ENCODE measurements at places on chromosomes 2 and 18.
A peak's percentile ranks its signal among the peaks of the same experiment; 100 is the strongest.

DNA sequence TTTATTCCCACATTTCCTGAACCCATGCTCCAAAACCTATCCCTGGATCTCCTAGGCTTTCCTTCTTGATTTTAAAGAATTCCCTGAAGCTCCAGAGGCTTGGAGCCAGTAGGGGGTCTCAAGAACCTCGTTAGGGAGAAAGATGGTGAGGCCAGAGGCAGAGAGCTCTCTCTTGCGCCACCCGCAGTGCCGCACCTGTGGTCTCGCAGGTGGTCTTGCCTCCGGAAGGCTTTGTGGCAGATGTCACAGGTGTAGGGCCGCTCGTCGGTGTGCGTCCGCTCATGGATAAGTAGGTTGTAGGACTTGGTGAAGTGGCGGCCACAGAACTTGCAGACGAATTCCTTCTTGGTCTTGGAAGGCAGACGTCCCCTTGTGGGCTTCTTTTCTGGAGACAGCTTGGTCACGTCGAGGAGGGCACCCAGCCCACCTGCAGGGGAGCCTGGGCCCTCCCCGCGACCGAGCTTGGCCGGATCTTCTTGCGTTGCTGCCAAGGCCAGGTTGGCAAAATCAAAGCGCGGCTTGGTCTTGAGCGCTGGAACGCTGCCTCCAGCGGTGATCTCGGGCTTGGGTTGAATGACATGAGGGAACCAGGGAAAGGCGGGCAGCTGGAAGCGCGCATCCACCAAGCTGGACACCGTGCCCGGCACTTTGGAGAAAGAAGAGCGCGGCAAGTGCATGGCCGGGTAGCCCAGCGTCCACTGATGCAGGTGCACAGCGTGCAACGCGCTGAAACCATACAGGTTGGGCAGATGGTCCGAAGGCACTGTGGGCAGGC lies 5.3 kb downstream of the OSR1 start:
- no peak for DNase-seq

GRCh38 chr18:23136326-23137096 lies 1.2 kb downstream of the CABLES1 start:
- peak; percentile 48 for DNase-seq

- no peak for DNase-seq
These were observed 208.0 kb downstream of the PTGR3 start for GRCh38 chr18:75000920-75001319.

- no peak for DNase-seq
These were observed 29.6 kb downstream of the SLC25A12 start for GRCh38 chr2:171864357-171864985.

- no peak for DNase-seq
These were observed 25.1 kb upstream of the CAB39 start for GRCh38 chr2:230687498-230687897.

GRCh38 chr2:27954221-27954673 lies 63.7 kb downstream of the BABAM2 start:
- no peak for DNase-seq

- no peak for DNase-seq
These were observed 10.0 kb upstream of the TTR start for GRCh38 chr18:31581498-31582197.

DNA sequence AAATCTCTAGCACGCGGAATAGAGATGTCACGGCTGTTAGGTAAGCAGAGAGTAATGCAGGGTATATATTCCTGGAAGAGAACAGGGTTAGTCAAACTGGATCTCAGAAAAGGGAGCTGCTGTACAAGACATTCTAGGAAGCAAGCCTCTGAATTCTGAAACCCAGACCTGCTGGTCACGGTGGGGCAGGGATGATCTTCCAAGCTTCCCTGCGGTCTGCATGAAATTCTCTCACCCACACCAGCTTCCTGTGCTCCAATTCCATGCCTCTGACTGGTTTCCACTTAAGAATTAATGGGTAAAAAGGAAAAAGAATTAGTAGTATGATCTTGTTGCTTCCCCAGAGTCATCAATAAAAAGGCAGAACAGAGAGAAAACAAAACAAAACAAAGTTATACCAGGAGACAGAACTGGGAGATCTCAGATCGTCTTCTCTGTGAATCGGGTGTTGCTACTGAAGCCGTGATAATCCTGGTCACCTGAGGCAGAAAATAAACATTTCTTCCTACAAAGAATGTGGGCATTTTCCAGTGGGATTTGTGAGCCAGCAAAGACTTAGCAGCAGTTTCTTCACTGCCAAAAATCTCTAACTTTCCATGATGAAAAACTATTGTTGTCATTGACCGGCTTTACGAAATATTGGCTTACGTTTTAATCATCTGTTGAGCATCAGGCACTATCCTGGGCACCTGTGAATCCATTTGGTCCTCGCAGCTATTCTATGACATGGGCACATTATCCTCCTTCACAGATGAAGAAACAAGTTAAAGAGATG lies 5.3 kb upstream of the CYP27C1 start:
- no peak for DNase-seq

GRCh38 chr2:200943527-200944105 lies 19.8 kb downstream of the ORC2 start:
- DNase-seq, result no peak

DNA sequence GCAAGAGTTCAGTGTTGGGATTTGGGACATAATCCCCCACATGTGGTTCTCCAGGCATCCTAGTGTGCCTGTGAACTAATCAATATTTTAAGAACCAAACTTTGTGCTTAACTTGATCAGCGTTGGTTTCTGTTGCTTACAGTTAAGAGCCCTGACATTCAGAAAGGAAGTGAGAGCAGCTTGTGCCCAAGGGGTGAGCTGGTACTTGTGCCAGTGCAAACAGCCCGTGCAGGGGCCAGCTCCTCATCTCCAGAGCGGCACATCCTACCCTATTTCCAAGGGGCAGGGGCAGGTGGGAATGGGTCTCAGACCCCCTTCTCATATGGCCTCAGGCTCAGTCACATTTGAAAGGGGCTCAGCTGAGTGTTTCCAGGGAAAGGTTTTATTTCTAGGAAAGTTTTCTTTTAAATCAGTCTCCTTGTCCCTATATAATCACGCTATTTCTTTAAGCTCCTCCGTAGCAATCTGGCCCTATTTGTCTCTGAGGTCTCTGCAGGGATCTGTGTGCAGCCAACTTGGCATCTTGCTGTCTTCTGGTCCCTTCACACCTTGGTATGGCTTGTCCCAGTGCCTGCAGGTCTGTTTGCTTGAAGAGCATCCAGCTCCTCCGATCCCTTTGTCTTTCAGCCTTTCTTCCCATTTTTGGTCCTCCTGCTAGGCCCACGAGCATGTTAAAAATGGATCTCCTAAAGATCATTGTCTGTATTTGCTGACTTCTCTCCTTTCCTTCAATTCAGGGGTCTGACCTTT lies 358.9 kb downstream of the HRH4 start:
- no peak for DNase-seq

DNA sequence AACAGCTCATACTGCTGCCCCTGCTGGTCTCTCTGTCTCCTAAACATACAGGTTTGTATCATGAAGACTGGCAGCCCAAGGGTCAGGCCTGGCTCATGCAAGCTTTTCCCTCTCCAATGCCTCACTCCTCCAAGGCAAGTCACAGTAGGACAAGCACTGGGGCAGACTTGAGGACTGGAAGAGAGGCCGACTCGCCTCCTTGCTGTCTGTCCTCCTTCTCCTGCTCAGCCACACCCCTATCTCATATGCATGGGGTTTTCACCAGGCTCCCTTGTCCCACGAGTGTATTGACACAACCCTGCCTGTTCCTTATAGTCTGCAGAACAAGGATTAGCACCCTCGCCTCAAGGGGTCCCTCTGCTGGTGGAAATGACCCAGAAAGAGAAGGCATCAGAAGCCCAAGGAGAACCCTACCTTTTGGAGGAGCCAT lies 223.7 kb downstream of the SOX11 start:
- no peak for DNase-seq

DNA sequence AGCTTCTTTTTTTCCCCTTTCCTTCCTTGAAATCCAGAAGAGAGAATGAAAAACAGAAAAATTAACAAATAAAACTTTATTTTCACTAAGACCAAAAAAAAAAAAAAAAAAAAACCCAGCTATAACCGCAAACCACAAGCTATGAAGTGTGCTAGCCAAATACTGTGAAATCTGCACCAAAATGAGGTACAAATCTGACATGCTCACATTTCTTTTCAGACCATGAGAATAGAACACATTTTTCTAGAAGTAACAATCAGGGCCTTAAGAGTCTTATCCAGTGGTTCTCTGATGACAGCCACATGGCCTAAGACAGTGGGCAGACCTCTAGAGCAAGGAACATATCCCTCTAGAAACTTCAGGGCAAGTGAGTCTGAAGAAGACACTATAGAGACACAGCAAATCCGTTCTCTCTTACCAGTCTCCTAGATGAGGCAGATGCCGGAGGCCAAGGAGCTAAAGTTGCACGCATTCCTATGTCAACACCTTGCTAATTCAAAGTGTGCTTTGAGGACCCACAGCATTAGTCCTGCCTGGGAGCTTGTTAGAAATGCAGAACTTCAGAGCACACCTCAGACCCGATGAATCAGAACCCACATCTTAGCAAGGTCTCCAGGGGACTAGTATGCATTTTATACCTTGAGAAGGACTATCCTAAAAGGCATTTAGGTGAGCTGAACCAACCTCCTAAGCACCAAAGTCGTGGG lies 317.1 kb downstream of the MYCN start:
- no peak for DNase-seq

Measured in D721Med (cell line).